ENCODE measurements at places on chromosomes 3 and 15.

GRCh38 chr3:140243575-140243974 is 308.6 kb downstream of the CLSTN2 start:
- DNase-seq, result peak; percentile 51

DNA sequence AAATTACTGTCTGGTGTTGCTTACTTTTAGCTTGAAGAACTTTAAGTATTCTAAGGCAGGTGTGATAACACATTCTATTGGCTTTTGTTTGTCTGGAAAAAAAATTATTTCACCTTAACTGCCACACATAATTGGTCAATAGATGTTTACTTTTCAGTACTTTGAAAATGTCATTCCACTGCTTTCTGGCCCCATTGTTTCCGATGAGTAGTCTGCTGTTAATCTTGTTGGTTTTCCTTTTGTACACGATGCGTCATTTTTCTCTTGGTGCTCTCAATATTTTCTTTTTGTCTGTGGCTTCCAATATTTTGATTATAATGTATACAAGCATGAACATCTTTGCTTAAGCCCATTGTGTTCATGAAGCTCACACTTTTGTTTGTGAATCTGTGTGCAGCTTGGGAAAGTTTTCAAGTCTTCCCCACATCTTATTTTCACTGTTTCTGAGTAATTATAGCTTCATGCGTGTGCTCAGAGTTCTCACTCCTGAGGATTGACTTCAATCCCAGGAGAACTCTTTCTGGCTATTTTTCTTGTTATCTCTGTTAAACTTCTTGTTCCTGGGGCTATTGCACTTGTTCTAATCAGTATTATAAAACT is 664.7 kb downstream of the IGSF11 start:
- DNase-seq, result no peak

- DNase-seq, result no peak
Measured at GRCh38 chr3:40292637-40293349, 16.7 kb upstream of the EIF1B start.

GRCh38 chr15:100703671-100704070 is 101.3 kb downstream of the ASB7 start:
- no peak for DNase-seq

DNA sequence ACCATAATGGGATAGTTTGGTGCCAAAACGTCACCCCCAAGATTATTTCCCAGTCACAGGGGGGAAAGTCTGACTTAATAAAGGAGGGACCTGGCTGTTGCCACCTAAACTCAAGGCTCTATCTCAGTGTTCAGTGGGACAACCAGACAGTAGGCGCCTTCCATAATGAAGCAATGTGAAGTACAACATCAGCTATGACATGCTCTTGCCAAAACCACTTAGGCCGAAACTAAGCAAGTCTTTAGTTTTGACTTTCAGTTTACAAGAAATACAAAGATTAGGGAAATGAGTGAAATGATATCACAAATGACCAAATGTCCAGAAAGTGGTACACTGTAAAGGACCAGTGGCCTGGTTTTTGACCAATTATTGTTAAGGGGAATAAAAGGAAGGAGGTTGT is 32.9 kb downstream of the SOX14 start:
- no peak for DNase-seq

DNA sequence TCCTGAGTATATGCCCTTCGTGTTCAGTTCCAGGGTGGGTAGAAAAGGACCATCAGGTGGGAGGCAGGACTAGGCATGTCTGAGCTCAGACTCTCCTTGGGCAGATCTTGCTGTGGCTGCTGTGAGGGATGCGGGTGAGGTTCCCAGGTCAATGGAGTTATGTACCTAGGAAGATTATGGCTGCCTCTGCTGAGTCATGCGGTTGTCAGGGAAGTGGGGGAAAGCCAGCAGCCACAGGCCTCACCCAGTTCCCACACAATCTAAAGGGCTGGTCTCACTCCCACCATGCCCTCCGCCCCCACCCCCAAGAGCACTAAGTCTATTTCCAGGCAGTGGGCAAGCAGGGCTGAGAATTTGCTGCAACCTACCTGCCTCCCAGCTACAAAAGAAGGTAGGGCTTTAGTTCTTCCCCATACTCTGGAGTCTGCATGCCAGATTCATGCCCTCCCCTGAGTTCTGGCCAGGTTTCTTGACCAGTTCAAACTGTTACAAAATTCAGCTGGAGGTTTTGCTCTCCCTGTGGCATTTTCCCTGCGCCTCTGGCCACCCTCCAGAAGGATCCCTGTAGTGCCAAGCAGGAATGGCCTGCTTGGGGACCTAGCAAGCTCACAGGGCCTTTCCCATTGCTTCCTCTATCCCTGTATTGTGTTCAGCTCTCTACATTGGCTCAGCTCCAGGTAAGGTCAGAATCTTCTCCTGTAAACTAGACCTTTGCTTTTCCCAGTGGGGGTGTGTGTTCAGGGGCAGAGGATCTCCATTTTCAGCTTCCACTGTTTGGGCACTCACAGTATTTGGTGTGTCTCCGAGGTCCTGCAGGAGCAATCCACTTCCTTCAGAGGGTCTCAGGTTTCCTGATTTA is 12.7 kb upstream of the TMCO5A start:
- no peak for DNase-seq

GRCh38 chr3:36763850-36764703 is at the start of gene DCLK3:
TSS of gene DCLK3 (minus strand) at chr3:36764553. CDS start at chr3:36764263, 290 bp downstream.
- peak; percentile 24 for DNase-seq

DNA sequence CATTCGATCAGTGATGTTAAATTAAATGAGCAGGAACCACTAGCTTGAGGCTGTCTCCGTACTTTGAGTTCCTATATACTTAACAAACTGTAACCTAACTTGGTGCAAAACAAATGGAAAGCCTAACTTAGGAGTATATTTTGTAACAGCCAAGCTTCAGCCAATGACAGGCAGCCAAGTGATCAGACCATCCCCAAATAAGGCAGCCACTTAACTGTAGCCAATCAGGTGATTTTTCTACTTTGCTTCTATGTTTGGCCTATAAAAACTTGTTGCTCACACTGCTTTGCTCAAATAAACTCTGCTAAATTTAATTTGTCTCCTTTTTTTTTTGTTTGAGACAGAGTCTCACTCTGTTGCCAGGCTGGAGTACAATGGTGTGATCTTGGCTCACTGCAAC is 19.3 kb upstream of the ZNF770 start:
- no peak for DNase-seq

GRCh38 chr3:152760024-152760563 is 74.8 kb upstream of the P2RY1 start:
- DNase-seq, result no peak

DNA sequence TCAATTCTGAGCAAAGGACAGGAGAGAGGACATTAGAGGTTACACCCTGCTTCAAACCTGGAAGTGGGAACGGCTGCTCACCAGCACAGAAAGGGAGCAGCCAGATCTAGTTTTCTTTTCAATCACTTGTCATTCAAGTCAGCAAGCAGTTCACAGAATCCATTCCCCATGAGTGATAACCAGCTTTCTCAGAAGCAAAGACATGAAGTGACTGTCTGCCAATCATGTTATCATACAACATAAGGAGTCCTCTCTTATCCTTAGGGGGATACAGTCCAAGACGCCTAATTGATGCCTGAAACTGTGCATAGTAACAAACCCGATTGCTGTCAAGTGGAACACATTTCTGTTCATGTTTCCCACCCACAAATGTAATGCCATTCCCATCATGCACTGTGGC is 54.7 kb downstream of the FAM98B start:
- DNase-seq, result no peak

GRCh38 chr15:85793641-85794597 is 806 bp downstream of the KLHL25 start:
- peak; percentile 40 for DNase-seq

- no peak for DNase-seq
Measured at GRCh38 chr3:127552038-127552437, 38.5 kb downstream of the TPRA1 start.

GRCh38 chr3:101676765-101677435 is at the start of gene ZBTB11:
TSS of gene ZBTB11 (minus strand) at chr3:101677132. CDS start at chr3:101676914, 218 bp downstream.
- no peak for DNase-seq

DNA sequence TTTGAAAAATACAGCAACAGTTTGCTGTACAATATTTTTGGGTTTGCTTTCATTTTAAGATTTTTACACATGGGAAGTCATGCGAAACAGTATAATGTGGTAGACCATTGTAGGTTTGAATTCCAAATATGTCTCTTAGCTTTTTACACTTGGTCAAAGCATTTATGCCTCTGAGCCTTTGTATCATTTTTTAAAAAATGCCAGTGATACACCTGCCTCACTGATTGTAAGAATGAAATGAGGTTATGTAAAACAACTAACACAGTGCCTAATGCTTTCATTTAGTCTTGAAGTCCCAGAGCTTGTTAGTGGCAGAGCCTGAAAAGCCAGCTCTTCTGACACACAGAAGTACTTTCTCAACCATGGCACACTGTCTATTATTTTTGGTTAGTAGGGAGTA is 202.0 kb downstream of the UBE2E2 start:
- no peak for DNase-seq

DNA sequence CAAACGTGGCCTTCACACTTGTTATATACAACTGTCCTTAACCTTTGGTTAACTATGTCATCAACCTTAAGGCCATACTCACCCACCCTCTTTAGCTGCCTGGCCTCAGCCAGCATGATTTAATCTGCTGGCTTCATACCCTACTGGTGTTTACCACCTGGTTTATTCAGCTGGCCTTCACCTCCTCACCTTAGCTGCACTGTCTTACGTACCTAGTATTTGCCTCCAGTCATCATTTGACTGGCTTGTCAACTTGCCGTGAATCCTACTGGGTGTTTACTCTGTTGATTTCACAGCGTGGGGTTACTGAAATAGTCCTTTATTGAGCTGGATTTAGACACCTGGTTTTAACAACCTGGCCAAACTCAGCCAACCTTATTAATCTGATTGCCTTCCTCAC is 102.8 kb downstream of the IL12A start:
- DNase-seq, result no peak

DNA sequence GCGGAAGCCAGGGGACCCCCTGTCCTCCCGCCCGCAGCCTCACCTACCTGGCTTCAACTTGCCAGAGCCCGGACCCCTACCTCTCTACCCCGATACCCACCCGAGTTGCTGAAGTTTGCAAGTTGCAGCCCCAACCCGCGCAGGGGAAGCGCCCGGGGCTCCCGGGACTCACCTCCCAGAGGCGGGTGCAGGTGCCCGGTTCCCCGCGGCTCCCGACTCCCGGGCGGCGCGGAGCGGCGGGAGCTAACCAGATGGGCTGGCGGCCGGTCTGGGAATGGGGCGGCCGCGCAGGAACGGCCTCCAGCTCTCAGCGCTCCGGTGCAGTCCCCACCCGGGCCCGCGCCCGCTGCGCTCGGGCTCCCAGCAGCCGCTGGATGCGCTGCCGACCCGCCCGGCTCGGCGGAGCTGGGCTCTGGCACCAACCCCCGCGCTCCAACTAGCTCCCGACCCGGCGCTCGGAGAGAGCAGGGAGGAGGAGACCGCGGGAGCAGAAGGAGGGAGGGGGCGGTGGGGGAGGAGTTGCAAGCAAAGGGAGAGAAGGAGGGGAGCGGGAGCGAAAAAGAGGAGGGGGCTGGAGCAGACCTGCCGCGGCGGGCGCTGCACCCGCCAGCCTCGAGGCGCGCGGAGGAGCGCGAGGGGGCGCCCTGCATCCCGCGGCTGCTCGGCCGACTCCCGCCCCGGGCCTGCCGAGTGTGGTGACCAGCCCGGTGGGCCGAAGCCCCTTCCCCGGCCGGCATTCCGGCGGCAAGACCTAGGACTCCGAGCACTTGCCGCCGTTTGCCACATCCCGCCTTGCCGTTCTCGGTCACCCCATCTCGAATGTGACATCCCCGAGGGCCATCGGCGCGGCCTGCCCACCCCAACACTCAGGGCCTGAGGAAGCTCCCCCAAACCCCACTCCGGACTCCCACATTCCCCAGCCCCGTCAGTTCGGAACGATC is at the start of gene SEMA5B:
SEMA5B (minus strand) TSS at position 472 of the 941 bp plus-strand sequence. CDS start 66,500 bp downstream, outside the sequence.
- DNase-seq, result peak; percentile 64

GRCh38 chr3:104437131-104437750 is 929.5 kb upstream of the ALCAM start:
- DNase-seq, result no peak

DNA sequence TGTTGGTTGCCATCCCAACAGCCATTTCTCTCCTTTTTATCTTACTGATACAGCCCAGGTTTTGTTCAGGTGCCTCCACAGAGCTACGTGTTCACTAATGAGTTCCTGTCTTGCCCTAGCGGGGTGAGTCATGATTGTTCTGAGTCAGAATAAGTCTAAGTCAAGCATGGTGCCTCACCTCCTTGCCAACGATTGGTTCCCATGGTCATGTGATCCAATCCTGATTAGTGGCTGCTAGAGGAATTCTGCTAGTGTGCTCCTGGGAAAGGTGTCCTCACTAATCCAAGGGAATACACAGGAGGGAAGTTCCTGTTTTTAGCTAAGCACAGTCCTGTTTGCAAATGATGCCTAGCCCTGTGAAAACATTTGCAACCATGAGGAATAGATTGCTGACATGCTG is 99.8 kb downstream of the NSUN3 start:
- DNase-seq, result no peak

GRCh38 chr3:177318559-177318958 is 121.3 kb upstream of the TBL1XR1 start:
- no peak for DNase-seq

DNA sequence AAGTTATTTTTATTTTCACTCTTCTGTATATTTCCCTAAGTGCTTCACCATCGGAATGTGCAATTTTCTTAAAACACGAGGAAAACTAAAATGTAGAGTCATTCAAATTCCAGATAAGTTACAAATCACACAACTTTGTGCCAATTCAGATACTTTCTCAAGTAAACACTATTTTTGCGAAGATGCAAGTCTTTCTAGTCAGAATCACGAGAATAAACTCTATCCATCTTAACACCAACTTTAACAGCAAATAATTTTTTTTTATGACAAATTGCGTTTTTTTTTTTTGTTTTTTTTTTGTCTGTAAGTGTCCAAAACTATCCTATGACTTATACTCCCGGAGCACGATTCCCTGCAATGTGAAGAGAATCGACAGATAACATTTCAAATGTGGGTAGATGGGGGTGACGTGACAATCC is 1.3 kb downstream of the STAG1 start:
- no peak for DNase-seq

DNA sequence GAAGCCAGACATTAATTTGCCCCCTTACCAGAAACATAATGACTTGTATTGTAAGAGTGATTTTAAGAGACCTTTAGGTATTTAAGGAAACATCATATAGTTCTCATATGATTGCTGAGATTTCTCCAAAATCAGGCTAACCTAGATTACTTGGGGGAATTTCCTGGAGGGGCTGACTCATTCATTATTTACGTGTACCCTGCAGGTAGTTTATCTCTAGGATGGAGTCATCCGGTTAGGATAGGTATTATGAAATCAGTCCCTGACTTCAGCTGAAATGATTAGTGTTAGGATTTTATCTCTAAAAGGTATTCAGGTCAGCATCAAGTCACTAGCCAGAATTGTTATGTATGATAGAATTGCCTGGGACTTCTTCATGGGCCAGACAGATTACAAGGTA is 97.5 kb downstream of the TCF12 start:
- no peak for DNase-seq

- DNase-seq, result peak; percentile 86
Measured at GRCh38 chr3:82002491-82002890, 241.0 kb upstream of the GBE1 start.

Measured in NCI-H524 (cell line).